ENCODE measurements at places on chromosomes 2 and 18. TPM values are rescaled to one million over a fixed set of nuclear protein-coding genes. Genes with fewer than 3 reads are reported as not detected.

Gene DGKD
- 9.8 TPM for total RNA-seq

Gene FTCDNL1
- 0.75 TPM for total RNA-seq

Gene DSEL
- 164 TPM for total RNA-seq

Gene IL18R1
- 0.06 TPM for total RNA-seq

Gene VWA3B
- not detected for total RNA-seq

Gene REG3A
- total RNA-seq, result not detected

Gene TRPM8
- 0.90 TPM for total RNA-seq

Gene CNGA3
- total RNA-seq, result 0.58 TPM

Gene SLC30A3
- total RNA-seq, result not detected

Gene CERKL
- total RNA-seq, result 0.17 TPM

Gene SERPINB3
- not detected for total RNA-seq

GRCh38 chr2:29920631-29921559 lies 491 bp downstream of the ALK start:
- no peak for DNase-seq

- no peak for DNase-seq
These were observed 64.9 kb downstream of the PPP1R1C start for GRCh38 chr2:182050333-182051135.

DNA sequence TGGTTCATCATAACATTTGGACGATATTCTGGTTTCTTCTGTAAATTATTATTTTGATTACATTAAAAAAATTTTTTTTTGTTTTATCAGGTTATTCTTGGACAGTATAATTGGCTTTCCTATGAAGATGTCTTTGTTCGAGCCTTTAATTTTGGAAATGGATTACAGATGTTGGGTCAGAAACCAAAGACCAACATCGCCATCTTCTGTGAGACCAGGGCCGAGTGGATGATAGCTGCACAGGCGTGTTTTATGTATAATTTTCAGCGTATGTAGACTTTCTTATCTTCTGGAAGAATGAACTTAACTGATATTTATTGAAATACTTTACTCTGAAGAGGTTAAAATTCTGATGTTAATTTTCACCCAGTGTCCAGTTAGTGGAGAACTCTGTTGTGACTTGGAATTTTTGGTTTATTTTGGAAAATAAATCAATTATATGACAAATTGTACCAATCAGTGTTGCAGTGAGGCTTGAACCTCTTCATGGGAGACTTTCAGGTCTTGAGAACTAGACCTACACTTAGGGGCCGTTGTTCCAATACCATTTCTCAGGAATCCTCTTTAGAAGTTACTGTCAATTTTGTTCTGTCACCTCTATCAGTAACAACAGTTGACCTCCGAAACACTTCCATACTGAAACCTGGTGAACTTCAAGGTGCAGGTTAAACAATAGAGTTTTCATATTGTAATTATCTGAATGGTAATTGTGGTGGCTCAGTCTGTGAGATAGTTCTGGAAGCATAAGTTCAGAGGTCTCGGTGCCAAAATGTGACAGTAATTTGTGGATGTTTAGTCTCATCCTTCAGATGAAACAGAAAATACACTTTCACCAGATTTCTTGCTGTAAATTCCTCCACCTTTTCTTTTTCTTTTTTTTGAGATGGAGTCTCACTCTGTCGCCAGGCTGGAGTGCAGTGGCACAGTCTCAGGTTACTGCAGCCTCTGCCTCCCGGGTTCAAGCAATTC lies 55.7 kb downstream of the ACSL3 start:
- DNase-seq, result no peak

- DNase-seq, result no peak
These were observed 559.8 kb upstream of the REG3G start for GRCh38 chr2:78465707-78466106.

GRCh38 chr2:17593445-17593840 lies 52.9 kb downstream of the VSNL1 start:
- DNase-seq, result no peak

DNA sequence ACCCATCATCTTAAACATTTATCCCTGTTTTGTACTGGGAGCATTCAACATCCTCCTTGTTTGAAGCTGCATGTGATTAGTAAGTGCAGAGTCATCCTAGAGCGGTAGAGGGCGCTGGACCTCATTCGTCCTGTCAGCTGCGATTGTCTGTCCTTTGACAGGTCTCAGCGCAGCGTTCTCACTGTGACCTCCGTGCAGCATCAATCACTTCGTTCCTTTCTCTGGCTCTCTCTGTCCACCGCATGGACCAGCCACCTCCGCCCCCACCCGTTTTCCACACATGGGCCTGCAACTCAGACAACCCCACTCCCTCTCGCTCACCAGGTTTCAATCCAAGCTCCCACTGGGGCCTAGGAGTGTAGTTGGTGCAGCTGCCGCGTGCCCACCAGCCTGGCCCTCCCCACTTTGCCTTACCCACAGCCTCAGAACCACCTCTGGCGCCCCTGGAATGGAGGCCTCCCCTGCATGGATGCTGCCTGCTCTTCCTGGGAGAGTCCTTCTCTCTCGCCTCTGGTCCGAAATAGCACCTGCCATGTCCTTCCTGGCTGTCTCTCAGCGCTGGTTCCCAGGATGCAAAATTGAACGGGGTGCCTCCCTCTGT lies 90.5 kb downstream of the NDUFA10 start:
- DNase-seq, result peak; percentile 13

DNA sequence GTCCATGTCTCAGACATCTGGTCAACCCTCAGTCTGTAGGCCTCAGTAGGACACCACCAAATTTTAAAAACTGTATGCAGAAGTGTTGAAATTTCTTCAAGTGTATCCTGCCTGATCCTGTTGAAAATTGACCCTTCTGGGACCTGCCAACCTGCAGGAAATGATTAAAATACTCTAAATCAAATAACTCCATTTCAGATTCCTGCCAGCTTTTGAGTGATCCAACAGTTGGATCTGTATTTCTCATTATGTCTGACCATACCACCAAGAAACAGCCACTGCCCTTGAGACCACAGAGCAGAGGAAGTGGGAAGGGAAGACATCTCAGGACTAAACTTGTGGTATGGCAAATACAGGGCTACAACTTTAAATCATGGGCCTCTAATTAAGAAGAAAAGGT lies 113.4 kb downstream of the ANTXR1 start:
- no peak for DNase-seq

DNA sequence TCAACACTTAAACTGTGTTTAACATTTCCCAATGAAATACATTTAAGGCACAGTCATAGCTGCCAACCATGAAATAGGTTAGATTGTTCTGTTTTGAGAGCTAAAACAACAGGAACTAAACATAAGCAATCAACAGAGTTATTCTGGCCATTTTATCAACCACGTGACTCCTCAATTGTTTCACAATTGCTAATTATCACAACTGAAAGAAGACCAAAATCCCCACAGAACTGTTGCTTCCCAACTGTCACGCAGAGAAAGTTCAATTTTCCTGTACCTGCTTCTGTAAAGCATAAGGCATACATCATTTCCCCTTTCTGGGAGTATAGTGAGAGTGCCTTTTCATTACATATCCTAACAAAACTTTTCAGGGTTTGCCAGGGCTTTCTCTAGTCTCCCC lies 248.6 kb downstream of the EPHA4 start:
- no peak for DNase-seq

GRCh38 chr2:176193048-176193447 lies 4.6 kb downstream of the HOXD1 start:
- DNase-seq, result no peak

- DNase-seq, result no peak
These were observed 101.9 kb downstream of the TNS1 start for GRCh38 chr2:217900780-217901360.

GRCh38 chr2:8263901-8264300 lies 418.0 kb upstream of the ID2 start:
- DNase-seq, result no peak

GRCh38 chr2:192947352-192947751 lies 752.6 kb upstream of the TMEFF2 start:
- DNase-seq, result no peak

- DNase-seq, result peak; percentile 4
These were observed 16.4 kb downstream of the DYNAP start for GRCh38 chr18:54607213-54608027.

GRCh38 chr2:20624884-20625485 lies 25.9 kb downstream of the HS1BP3 start:
- no peak for DNase-seq

DNA sequence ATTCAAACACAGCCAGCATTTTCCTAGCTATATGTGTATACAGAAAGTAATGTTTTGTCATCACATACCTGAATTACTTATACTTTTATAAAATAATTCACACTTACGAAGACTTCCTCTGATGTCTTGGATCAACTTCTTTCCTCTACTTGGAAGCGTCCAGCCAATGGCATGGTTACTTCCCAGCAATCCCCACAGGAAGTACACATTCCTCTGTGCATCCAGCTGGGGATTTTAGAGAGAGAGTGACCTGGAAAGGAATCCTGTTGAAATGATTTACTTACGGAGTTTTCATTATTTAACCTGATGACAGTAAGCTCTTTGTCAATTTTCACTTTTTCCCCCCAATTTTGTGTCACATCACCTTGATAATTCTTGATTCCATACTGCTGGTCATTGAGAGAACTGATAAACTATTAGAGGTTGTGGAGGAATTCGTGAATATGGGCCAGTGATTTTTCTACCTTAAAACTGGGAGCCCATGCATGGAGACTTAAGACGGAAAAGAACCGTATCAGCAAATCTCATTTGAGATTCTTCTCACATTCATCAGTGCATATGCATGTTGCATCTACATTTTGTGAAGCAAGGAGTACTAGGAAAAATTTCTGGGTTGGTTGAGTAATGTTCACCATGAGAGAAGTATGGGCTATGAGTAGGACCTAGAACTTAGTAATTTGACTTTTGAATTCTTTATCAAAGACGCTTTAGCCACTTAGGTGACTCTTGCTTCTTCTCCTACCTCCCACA lies 9.0 kb upstream of the IL18R1 start:
- DNase-seq, result no peak

DNA sequence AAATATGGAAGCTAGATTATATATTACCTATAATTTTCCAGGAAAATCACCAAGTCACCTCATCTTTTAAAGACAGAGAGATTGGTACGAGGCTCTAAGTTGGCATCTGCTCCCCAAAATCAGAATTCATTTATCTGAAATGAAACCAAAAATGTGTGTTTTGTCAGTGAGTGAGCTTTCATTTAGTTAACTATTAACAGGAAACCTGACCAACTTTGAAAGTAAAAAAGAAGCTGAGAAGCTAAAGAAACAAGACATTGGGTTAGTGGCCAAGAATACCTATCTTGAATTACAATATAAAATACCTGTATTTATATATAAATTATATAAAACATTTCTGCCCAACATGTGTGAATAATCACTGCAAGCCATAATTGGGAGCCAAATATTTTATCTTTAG lies 1.9 kb downstream of the MPPE1 start:
- DNase-seq, result no peak

DNA sequence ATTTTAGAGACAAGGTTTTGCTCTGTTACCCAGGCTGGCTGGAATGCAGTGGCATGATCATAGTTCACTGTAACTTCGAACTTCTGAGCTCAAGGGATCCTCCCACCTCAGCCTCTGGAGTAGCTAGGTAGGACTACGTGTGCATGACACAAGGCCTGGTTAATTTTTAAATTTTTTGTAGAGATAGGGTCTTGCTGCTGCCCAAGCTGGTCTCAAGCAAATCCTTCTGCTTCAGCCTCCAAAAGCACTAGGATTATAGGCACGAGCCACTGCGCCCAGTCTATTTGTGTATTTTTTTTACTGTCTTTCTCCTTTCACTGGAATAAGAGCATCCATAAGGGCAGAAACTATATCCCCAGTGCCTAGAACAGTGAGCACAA lies 89.3 kb downstream of the PLEKHM3 start:
- DNase-seq, result no peak

DNA sequence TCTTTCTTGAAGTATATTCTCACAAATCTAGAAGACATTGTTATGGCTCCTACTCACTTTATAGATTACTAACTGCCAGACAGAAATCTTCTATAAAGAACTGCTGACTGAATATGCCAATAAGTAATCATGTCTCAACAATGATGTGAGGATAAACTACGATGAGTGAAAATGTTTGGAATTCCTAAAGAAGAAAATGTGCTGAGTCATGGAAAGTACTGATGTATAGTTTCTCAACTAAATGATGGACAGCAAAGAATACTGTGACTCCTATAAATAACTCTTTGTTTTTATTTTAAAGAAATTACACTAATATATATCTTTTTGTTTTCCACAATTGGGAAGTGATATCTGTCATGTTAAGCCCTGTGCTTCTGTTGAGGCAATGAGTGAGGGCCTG lies 232.9 kb downstream of the LNPK start:
- DNase-seq, result no peak

GRCh38 chr2:42568401-42569115 lies at the start of gene MTA3:
TSS of gene MTA3 (plus strand) at chr2:42568632. CDS start at chr2:42568746, 114 bp downstream.
- DNase-seq, result peak; percentile 18

DNA sequence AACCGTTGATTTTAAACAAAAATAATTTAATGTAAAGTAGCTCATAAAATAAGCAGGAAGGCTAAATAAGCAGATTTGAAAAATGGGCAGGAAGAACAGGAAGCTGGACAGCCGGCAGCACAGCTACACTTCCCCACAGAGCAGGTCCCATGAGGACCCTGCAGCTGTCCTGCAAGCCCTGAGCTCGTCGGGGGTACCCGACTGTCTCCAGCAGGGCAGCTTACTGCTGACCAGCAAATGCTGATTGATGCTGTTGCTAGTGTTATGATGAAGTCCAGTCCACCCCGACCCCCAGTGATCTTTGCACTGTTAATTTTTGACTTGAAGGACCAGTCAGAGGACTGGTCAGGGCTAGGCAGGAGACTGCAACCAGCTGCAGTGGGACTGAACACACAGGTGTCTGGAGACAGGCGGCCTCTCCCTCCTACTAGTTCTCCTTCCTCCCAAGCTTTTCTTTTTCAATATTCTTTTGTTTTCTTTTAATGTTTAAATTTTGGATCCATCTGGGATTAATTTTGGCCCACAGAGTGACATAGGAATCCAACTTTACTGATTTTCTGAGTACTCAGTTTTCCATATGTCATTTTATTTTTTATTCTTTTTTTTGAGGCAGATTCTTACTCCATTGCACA lies 27.7 kb downstream of the POLE4 start:
- peak; percentile 61 for DNase-seq

GRCh38 chr2:106189764-106190468 lies 4.2 kb downstream of the UXS1 start:
- peak; percentile 43 for DNase-seq

DNA sequence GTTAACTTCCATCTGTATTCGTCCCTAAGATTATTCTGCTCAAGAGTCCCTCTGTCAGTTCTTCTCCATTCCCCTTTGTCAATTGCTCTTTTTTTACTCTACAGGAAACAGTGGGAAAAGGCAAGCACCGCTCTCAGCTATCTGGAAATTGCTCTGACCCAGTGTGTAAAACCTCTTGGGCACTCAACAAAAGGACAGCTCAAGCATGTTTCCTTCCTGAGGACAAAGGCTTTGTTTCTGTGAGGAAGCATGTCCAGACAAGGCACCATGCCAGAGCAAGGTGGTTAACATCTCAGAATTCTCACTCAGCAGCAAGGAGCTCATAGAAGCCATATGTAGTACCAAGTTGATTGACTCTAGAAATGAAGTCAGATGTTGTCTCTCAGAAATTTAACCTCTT lies 735.6 kb downstream of the TSN start:
- DNase-seq, result no peak

GRCh38 chr2:175048275-175048674 lies 43.1 kb upstream of the CHN1 start:
- no peak for DNase-seq

All from LHCN-M2 (cell line).